ENCODE measurements at places on chromosomes 13 and 19.

DNA sequence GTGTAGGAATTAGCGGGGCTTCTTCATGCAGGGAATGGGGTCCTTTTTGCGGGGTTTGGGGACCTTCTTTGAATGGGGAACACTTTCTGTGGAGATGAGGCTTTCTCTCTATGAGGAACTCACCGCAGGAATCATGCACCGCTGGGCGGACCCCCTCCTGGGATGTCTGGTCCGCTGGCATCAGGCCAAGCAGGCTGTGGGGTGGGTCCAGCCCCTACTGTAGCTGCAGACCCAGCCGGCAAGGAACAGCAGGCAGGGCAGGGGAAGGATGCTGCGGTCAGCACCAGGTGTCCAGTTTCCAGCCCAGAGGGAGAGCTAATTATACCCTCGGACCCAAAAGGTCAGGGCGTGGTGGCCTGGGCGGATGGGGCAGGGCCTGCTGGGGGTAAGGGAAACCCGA, 1.8 kb downstream of the MYBPC2 start:
- no peak for DNase-seq

- no peak for DNase-seq
Measured at GRCh38 chr13:109859216-109859835, 72.9 kb upstream of the IRS2 start.

GRCh38 chr19:32830231-32831014, 39.1 kb downstream of the SLC7A9 start:
- DNase-seq = no peak

DNA sequence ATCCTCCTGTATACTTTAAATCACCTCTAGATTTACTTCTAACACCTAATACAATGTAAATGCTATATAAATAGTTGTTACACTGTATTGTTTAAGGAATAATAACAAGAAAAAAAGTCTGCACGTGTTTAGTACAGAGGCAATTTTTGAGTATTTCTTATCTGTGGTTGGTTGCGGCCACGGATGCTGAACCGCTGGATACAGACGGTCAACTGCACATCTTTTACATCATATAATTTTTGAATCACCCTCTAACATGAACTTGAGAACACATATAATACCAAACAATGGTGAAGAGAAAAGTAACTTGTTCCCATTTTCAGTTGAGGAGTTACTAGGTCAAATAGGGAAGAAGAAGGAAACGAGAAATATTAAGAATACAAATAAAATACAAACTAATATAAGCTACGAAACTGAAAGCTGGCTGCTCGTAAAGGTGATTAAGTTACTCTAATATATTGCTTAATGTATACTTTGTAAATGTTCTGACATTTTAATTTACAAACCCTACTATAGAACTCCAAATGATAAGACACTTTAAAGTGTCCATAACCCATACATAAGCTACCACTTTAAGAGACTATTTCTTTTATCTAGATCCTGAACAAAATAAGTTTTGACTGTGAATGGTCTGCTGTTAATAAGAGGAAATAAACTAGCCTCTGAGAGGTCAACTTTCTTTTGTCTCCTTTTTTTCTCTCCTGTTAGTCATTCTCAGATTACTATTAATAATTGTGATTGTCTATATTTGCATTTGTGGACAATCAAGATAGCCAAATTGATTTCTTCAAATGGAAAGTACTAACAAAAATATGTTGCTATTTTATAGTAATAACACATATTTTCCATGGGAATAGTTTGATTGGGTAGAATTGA, 457.4 kb downstream of the DIAPH3 start:
- DNase-seq = no peak

DNA sequence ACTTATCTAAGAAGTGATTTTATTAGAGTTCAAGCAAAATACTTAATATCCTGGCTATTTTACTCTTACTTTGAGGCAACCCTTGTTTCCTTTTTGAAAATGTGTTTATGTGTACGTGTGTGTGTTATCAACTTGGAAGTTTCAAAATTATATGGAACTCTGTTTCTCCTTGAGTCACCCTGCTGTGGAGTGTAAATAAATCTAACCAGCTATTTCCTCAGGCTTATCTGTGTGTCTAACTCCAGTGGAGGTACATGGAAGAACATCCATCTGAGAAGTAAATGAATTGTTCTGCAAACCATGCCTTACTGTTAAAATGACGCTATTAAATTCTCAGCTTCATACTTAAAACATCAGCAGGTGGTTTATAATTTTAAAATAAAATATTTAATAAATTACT, 583.4 kb upstream of the SLITRK5 start:
- DNase-seq = no peak

GRCh38 chr19:46475986-46476385, 4.6 kb upstream of the PNMA8A start:
- no peak for DNase-seq

DNA sequence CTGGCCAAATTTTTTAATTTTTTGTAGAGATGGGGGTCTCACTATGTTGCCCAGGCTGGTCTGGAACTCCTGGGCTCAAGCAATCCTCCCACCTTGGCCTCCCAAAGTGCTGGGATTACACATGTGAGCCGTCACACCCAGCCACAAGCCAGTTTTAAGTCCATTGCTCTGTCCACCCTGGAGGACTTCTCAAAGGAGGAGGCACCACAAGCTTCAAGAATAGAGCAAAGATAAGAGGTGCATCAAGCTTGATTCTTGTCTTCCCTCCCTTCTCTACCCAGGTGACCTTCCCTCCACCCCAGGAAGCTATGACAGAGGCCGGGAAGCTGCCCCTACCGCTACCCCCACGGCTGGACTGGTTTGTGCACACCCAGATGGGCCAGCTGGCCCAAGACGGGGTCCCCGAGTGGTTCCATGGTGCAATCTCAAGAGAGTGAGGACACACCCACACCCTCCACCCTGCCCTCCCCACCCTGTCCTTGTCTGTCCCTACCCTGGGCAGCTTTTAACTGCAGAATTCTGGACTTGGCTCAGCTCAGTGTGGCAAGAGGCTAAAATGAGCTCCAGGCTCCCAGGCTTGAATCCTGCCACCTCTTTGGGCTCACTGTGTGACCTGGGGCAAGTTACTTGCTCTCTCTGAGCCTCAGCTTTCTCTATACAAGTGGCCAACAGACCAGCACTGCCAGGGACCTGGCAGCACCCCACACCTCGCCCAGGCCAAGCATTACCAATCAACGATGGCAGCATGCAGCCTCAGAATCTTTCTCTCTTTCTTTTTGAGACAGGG, 5.2 kb downstream of the HSH2D start:
- peak; percentile 54 for DNase-seq

DNA sequence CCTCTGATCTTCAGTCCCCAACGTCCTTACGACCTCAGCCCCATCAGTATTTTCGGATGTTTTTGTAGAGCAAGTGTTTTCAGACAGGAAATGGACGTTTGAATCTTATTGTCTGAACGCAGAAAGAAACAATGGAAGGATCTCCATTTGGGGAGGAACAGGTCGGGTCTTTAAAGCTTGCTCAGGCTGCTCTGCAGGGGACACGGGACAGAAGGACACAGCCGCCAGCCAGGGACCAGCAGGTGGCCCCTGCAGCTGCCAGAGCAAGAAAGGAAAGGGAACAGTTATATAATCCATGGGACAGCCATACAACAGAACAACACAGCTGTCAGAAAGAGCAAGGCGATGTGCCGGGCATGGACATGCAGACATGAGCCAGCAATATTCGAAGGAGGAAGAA, 18.5 kb upstream of the IGLON5 start:
- no peak for DNase-seq

DNA sequence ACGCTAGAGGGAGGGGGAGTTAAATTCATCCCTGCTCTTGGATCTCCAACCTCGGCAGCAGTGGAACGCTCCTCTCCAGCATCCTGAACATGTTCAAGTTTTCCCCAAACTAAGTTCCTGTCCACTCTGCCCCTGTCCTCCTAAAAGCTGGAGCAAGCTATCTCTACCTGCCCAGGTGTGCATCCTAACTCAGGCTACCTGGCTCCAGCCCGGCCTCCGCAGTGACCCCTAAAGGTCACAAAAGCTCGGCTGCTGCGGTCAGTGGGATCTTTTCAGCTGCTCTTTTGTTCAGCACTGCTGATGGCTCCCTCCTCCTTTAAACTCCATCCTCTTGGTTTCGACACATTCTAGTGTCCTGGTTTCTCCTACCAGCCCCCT, 1.4 kb downstream of the DCUN1D2 start:
- no peak for DNase-seq

DNA sequence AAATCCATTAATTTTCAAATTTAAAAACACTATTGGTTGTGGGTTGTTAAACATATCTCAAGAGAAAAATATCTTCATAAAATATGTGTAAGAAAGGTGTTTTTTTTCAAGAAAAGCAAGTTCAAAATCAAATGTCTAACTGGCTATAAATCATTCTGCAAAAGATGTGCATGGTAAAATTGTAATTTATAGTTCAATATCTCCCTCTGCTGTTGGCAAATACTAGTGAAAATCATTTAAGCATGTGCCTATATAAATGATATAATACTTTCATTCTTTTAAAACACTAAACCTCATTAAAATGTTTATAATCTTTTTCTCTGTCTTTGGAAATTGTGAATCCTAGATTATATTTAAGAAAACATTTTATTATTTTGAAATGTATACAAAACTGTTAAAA, 17.2 kb upstream of the SLITRK6 start:
- peak; percentile 29 for DNase-seq

- DNase-seq = no peak
Measured at GRCh38 chr13:99078017-99078771, 100.3 kb upstream of the DOCK9 start.

DNA sequence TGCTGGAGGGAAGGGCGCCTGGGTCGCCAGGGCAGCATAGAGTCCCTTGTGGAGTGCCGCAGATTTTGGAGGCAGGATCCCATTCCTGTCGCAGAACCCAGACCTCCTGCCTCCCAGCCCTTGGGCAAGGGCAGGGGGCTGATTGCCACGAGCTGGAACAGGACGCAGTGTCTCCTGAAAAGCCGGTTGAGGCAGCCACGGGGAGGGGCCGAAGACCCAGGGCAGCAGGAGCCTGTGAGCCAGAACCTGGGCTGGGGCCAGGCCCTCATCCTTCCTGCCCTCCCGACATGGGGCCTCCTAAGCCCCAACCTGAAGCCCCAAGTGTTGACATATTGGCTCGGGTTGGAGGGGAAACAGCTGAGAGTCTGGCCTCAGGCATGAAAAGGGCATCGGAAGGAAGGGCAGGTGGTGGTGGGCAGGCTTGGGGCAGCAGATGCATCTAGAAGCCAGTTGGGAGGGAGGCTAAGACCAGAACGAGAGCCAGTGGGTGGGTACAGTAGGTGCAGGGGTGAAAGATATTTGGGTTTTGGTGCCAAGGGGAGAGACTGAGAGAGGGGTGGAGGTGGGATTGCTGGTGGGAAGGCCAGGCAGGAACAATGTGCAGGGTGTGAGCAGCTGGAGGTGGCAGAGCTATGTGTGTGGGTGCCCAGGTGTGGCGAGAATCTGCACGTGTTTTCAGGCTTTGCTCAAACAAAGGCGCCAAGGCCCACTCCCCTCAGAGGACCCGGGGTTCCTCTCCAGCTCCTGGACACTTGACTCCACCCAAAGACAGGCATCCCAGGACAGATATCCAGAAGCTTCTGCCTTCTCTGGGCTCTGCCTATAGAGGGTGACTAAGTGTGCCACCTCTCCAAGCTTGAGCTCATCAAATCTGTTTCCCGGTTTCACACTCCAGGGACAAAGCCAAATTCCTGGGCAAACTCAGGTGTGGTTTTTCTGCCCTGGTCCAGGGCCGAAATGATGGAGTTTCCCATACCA, 1.4 kb upstream of the SBSN start:
- DNase-seq = peak; percentile 43

DNA sequence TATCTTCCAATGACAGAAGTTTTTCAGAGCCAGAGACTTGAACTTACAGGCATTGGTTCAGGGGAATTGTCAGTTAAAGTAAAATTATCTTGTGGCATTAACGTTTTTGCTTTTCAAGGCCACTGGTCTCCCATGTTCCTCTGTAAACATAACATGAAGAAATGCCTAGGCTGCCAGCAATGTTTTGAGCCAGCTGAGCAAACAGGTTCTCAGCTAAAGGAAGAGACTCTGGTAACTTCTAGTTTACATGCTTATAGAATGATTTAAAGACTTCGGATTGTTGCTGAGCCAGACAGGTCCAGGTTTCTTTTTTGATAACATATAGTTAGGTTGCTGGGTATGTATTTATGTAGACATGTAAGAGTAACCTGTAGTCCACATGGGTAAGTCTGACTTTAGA, 35.7 kb downstream of the ZNF493 start:
- no peak for DNase-seq

DNA sequence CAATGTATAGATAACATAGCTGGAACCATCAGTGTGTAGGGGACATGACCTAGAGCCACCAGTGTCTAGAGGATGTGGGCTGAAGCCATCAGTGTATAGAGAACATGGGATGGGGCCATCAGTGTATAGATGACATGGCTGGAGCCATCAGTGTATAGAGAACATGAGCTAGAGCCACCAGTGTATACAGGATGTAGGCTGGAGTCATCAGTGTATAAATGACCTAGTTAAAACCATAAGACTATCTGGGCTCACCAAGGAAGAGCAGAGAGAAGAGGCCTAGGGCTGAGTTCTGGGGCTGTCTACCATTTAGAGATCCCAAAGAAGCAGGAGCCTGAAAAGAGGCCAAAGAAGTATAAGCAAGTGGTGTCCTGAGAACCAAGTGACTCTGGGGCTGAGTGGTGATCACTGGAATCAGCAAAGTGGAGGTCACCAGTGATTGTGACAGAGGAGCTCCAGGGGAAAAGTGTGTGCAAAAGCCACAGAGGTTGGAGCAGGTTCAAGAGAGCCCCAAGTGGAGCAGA, 41.0 kb downstream of the RFX2 start:
- no peak for DNase-seq

DNA sequence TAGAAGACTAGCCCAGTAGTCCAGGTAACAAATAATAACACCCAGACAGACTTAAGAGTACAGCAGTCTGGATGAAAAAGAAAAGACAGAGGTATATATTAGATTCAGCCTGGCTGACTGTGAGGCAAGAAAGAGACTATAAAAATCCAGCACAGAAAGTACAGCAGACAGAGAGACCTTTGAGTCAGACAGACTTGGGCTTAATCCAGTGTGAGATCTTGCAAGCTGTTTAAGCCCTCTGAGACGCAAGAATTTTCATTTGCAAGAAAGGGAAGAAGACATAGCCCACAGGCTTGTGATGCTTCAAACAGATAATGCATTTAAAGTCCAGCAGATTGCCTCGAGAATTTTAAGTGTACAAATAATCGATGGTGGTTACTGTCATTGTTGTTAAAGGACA, 471.4 kb downstream of the LIG4 start:
- no peak for DNase-seq

- DNase-seq = no peak
Measured at GRCh38 chr19:49779731-49780555, 13.1 kb downstream of the AP2A1 start.

- no peak for DNase-seq
Measured at GRCh38 chr13:113002206-113002912, 33.3 kb downstream of the MCF2L start.

GRCh38 chr19:47363758-47364531, 14.8 kb downstream of the DHX34 start:
- DNase-seq = peak; percentile 38
